ENCODE measurements at places on chromosomes 16 and 17. TPM values are rescaled to one million over a fixed set of nuclear protein-coding genes. Genes with fewer than 3 reads are reported as not detected.

- DNase-seq = no peak
These were observed 3.8 kb downstream of the EVPLL start for GRCh38 chr17:18381158-18381952.

GRCh38 chr16:85936816-85937215 lies 37.9 kb downstream of the IRF8 start:
- peak; percentile 89 for DNase-seq

GRCh38 chr16:53090286-53090590 lies 35.4 kb downstream of the CHD9 start:
- DNase-seq = no peak

GRCh38 chr16:76577003-76577402 lies 299.8 kb downstream of the CNTNAP4 start:
- no peak for DNase-seq

DNA sequence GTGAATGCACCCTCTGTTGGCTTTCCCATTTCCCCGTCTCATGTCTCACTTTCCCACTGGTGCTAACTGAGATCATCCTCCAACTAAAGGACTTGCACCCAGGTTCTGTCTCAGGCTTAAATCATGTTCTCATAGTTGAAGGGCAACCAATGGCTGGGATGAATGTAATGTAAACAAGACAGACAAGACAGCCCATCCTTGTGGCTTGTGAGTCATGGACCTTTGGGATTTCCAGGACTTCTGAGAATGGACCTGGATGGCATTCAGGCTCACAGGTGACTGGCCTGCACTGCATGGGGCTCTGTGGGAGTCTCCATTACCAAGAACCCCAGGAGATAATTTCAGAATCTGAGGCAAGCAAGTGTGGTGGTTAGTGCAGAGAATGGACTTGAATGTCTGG lies 347.5 kb downstream of the HAPSTR1 start:
- peak; percentile 60 for DNase-seq

- DNase-seq = peak; percentile 93
These were observed at the start of gene NUBP1 for GRCh38 chr16:10743610-10744369. Gene NUBP1 (plus strand): TSS chr16:10743842. CDS start chr16:10743864, 22 bp downstream.

Gene ARHGAP23
- 47.9 TPM for total RNA-seq

GRCh38 chr17:20300436-20300934 lies 166.9 kb downstream of the LGALS9B start:
- no peak for DNase-seq
